ENCODE measurements at places on chromosomes 12 and 14.

- no peak for DNase-seq
Observed at GRCh38 chr14:29925736-29926135, 1.9 kb downstream of the PRKD1 start.

DNA sequence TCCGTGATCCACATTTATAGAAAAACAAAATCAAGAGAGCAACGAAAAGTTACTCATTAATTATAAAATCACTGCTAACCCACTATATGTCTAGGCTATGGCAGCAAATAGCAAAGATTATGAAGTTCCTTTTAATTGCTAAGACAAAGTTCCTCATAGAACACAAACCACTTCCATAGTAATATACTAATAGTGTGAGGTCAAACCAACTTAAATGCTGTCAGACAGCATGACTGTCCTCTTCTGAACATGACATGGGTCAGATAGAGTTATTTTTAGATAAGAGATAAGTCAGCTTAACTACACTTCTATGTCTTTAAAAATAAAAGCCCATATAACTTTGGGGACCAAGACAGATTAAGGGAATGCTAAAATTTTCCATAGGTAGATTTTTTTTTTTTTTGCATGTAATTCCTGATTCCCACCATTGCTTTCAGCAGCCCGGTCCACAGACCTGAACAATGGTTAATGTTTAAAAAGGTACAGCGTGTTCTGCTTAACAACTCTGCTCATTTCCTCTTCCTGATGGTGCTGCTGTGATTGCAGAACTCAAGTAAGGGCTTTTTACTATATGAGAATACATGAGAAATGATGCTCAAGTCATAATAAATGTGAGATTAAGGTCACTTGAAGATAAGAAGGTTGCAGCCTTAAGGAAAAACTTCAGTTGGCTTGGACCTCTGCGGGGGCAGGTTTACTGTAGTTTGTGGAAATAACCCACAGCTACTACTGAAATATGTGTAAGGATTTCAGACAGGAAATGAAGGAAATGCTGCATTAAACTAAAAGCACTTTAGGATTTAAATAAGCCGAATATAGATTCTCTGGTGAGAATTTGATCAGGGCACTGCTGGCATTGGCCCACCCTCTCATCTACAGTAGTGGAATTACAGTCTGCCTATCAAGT is 37.7 kb upstream of the DUSP6 start:
- DNase-seq: no peak

- DNase-seq: no peak
Observed at GRCh38 chr14:101229666-101230065, 326.1 kb upstream of the RTL1 start.

DNA sequence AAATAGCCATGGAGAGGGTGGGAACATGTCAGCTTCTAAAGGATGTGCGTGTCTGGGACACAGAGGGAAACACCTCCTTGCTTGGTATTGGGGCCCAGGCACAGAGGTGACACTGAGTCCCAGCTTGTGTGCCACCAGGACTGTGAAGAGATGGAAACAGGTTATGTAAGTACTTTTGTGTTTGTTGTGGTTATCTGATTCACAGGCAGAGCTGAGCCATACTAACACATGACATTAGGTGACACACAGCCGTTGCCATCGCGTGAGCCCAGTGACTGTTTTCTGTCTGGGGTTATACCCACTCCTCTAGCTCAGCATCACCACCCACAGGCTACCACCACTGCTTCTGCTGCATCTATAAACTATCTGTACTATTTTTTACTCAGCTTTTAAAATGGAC is 12.1 kb upstream of the FLVCR2 start:
- DNase-seq: peak; percentile 60

DNA sequence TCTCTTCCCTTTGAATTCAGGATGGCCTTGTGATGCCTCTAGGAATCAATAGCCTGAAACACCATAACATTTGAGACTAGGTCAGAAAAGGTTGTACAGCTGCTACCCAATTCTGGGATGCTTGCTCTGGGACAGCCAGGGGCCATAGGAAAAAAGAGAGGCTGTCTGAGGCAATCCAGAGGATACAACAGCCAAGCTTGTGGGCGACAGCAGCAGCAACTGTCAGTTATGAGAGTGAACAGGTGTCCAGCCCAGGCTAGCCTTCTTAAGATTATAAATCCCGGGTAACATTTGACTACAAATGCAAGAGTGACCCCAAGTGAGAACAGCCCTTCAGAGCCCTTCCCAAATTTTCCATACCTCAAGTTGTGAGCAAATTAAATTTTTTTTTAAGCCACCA is 11.1 kb downstream of the DCN start:
- no peak for DNase-seq

- no peak for DNase-seq
Observed at GRCh38 chr14:51540364-51540763, 111.3 kb upstream of the FRMD6 start.

DNA sequence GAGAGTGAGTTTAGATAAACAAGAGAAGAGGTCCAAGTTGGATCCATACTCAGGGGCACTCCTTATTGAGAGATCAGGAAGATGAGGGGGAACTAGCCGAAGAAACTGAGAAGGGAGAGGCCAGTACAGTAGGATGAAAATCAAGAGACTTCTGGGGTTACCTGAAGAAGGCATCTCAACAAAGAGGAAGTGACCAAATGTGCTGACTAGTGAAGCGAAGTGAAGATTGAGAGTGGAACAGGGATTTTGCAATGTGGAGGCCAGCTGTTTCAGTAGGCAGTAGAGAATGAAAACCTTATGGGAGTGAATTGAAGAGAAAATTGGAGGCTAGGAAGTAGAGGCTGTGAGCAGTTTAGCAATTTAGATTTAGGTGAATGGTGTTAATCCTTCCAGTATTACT is 153.0 kb downstream of the SYNE2 start:
- no peak for DNase-seq

GRCh38 chr14:88682495-88683114 is 110.1 kb downstream of the EML5 start:
- no peak for DNase-seq

DNA sequence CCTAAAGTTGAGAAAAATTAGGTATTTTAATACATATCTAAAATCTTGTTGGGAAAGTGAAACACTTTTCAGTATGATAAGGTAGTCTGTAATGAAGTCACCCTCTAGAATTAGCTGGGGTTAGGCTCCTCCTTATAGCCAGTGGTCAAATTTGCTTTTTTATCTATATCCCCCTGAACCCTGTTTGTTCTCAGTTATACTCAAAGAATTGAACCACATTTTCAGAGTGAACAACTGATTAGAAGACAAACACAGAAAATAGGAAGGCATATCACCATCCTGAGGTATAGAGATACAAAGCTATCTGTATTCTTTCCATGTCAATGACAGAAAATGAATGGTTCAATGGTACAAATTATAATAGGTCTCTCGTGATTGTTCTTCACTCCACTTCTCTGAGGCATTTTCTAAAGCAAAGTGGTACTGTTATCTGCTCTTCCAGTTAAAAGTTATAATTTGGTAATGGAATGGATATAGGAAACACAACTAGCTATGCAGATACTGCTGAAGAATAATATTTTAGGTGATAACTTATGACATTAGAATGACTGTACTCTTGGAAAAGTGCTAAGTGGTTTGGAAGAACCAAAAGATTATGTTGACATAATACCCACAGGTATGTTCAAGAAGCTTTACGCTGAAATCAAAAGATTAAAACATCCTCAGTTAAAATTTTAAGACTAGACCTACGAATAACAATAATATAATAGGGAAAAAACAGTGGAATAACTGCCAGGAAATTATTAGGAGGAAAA is 27.6 kb downstream of the WASHC3 start:
- DNase-seq: no peak
